GOT3 (cell line): ENCODE measurements at places on chromosomes 2 and 18.

DNA sequence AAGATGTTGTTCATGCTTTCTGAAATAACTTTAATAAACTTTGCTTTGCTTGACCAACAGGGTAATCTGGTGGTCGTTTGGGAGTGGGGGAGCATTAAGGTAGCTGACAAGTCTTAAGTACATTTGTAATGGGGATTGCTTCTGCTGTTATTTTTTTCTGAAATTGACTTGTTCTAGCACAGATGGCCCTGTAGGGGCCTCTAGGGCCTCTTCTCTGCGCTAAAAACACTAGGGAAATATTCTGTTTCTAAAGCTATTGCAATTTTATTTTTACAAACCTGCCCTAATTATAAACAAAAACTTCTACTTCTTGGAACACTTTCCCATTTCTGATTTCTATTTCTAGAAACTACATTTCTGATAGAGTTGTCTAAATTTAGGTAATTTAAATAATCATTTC, 191.3 kb upstream of the KCNJ3 start:
- no peak for DNase-seq

DNA sequence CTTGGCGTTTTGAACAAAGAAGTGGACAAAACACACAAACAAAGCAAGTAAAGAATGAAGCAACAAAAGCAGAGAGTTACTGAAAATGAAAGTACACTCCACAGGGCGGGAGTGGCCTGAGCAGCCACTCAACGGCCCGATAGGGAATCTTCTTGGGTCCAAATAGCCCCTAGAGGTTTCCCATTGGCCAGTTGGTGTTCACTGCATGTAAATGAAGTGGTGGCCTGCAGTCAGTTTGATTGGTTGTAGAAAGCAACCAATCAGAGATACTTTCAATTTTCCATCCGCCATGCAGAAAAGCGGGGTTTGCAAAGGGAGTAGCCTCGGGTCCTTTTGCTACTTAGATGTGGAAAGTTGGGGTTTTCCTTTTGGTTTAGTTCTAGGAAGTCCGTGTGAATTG, 31.6 kb downstream of the CYBRD1 start:
- no peak for DNase-seq

DNA sequence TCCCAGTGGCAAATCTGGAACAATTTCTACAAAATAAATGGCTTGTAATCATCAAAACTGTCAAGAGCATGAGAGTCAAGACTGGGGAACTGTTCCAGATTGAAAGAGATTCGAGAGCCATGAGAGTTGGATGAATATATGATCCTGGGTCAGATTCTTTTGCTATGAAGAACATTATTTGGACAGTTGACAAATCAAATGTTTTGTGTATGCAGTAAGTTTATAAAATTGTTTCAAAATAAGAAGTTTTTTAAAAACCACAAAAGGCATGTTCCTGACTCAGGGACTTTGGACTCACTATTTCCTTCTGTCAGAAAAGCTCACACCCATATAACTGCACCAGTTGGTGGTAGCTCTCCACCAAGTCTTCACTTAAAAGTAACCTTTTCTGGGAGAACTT, 38.5 kb downstream of the ROCK2 start:
- DNase-seq: no peak

DNA sequence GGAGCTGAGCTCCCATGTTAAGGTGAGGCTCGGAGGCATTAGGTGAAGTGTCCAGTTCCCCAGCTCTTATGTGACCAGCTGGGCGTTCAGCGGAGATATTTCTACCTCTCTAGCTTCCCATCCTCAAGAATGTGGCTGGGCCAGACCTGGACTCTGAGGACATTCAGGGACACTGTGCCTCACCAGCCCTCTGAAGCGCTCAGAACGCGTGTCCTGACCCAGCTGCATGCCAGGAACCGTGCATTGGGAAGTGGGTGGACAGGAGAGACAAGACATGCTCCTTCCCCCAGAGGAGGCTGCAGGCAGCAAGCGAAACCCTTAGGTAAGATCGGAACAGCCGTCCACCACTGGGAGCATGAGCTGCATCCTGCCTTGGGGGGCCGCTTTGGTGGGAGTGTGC, 38.0 kb upstream of the GPAT2 start:
- no peak for DNase-seq

DNA sequence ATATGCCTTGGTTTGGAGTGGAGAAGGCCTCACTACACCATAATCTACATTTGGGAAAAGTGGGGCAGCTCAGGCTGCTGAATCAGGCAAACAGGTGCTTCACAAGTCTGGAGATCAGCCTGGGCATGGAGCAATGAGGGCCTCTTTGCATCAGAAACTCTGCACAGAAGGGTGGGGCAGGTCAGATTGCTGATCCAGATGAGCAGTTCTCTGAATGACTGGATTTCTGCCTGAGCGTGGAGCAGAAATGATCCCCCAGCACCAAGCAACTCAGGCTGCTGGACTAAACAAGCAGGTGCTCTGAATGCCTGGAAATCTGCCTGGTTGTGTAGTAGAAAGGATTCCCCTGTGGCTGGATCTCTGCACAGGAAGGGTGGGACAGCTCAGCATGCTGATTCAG, 605.3 kb upstream of the ZNF804A start:
- DNase-seq: no peak

GRCh38 chr2:1477196-1478040, 64.2 kb downstream of the TPO start:
- no peak for DNase-seq

GRCh38 chr18:5167831-5168230, 29.2 kb downstream of the AKAIN1 start:
- no peak for DNase-seq

GRCh38 chr2:226475650-226476049, 324.0 kb downstream of the IRS1 start:
- no peak for DNase-seq

DNA sequence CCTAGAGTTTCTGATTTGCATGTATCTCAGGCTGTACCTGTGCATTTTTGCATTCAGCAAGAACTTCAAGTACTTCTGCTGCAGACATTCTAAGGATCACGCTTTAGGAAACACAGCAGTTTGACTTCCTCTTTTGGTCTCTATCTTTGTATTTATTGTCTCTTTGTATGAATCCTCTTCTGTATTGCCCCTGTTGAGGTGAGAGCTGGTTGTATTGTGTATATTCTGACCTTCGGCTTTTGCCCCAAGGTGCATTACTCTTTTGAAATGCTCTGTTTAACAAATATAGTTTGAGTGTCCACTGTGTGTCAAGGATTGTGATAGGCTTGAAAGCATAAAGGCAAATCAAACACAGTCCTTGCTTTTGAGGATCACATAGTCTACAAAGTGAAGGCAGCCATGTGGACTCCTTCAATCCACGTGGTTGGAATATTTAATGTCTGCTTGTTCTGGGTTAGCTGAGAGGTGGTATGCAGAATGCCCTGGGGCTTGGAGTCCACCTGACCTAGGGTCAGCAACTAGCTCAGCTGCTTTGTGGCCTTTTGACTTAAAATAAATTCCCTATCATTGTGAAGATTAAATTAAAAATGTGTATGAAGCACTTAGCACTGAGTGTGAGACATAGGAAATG, 108.1 kb downstream of the LYPD6 start:
- no peak for DNase-seq

- DNase-seq: no peak
Measured at GRCh38 chr2:205323929-205324328, 358.4 kb upstream of the NRP2 start.

DNA sequence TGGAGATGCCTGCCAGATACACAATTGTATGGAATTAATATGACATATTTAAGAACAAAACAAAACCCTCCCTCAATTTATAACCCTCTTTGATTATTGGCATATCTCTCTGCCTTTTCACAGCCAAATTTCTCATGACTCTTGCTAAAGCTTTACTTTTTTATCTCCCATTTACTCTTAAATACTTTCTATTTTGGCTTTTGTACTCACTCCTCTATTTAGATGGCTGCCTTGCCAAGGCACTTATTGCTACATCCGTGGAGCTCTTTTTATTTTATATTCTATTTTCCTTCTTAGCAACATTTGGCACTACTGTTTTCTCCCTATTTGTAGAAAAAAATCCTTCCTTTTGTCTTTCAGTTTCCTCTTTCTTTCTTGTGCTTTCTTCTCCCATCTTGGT, 466.4 kb upstream of the CWC22 start:
- no peak for DNase-seq

DNA sequence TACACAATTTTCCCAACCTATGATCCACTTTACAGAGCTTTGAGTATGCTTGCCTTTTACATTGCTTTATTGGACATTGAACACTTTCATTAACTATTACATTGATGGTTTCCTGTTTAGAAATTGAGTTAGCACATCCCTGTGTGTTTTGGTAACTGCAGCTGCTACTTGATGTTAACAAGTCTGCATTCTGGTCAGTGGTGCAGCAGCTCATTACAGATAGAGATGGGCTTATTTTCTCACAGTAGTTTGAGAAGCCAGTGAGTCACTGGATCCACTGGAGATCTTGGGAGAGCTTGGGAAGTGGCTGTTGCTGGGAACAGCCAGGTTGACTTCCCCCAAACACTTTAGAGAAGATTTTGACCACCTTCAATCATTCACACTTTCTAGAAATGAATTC, 150.5 kb downstream of the ARHGAP15 start:
- DNase-seq: no peak

GRCh38 chr2:71812736-71813135, 334.9 kb downstream of the CYP26B1 start:
- DNase-seq: no peak

DNA sequence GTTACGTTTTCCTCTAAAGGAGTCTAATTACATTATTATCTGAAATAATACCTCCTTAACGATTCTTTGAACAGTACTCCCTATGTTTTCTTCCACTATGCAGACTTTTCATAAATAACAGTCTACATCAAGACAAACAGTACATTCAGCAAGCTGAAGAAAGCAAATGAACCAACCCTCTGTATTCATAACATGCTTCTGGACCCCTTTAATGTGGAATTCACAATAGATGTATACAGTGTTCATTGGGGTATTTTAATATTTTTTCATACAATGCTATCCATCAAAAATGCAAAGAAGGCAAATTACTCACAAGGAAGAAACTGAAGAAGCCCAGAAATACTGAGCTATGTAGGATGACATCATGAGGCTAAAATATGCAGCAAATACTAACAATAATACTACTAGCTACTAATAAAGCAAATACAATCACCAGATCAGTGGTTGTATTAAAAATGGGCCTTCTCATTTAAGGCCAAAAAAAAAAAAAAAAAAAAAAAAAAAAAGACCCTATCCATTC, 408.6 kb downstream of the MTX2 start:
- no peak for DNase-seq

DNA sequence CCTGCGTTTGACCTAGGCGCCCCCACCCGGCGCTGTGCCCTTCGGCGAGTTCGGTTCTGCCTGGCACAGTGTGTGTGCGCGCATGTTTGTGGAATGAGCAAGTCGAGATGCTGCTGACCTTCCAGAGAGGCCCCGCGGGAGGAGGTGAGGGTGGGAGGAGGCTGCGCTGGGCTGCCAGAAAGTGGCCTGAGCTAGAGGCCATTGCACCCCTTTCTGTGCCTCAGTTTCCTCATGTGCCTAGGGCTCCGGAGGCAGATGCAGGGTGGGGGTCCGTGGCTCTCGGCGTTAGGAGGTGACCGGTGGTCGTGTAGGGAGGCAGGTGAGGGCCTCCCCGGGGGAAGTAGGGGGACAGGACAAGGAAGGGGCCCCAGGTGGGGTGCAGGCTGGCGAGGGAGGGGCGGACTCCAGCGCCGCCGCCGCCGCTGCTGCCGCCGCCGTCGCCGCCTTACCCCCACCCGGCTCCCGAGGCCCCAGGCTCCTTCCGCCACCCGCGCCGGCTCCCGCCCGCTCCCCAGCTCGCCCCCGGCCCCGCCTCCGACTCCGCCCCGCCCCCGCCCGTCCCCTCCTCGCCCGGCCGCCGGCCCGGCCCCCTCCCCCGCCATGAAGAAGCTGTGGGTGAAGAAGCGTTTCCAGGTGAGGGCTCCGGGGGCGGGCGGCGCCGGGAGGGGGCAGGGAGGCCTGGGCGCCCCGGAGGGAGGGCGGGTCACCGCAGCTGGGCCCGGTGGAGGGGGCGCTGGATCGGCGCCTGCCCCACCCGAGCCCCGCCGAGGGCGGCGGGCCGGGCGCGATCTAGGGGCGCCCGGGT, 7.0 kb downstream of the SPEG start:
- no peak for DNase-seq

- DNase-seq: no peak
Measured at GRCh38 chr2:164275659-164276058, 345.6 kb downstream of the GRB14 start.
